HFF-Myc (cell line): ENCODE measurements at places on chromosomes 16 and 17.

GRCh38 chr17:68861602-68862001 is 93.6 kb downstream of the ABCA8 start:
- DNase-seq, result no peak

- DNase-seq, result peak; percentile 11
These were observed 185.4 kb downstream of the ABCC12 start for GRCh38 chr16:47970291-47970931.

DNA sequence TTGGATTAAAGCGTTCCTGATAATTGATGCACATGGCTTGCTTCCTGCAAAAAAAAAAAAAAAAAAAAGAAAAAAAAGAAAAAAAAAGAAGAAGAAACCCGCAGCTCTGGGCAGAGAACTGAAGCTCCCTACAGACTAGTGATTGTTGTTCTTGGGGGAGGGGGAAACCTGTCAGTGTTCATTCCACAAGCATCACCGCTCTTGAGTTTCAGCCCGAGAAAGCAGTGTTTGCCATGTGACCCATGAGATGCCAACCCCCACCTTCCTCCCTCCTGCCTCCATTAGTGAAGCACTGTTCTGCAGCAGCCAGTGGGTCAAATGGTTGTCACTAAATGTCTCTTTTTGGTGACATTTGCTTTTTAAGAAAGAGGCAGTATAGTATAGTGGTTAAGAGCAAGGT is 1.7 kb downstream of the USP43 start:
- DNase-seq, result no peak

DNA sequence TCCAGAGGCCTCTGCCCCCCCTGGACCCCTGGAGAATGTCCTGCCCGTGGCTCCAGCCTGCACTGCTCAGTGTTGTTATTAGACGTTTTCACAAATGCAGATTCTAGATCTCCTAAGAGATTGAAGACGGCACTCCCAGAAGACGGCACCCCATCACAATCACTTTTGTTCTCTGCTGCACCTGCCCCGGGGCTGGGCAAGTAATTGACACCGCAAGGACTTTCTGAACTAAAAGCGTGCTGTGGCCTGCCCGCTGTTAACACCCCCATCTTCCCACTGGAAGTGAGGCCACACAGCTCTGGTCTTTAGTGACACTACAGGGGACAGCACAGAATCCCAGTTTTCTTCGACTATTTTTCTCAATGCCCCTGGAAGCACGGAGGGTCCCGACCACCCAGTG is 256.9 kb downstream of the ENGASE start:
- no peak for DNase-seq

GRCh38 chr17:73681946-73682345 is 37.7 kb upstream of the SDK2 start:
- DNase-seq, result no peak

DNA sequence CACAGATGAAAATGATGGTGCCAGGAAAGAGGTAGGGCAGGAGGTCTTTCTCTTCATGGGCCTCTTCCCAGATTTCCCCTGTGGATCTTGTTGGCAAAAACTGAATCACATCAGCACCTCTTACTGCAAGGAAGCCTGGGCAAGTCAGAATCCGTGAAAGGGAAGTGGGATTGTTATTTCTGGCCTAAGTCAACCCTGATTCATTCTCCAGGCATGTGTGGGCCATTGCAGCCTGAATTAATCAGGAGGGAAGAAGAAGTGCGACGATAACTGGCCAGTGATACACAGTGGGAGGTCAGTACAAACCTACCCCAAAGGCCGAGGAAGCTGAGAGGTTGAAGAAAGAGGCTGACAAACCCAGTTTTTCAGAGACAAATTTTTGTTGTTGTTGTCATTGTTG is 17.9 kb upstream of the NSMCE1 start:
- peak; percentile 46 for DNase-seq

GRCh38 chr16:69724981-69725479 is 1.3 kb downstream of the NQO1 start:
- DNase-seq, result no peak

DNA sequence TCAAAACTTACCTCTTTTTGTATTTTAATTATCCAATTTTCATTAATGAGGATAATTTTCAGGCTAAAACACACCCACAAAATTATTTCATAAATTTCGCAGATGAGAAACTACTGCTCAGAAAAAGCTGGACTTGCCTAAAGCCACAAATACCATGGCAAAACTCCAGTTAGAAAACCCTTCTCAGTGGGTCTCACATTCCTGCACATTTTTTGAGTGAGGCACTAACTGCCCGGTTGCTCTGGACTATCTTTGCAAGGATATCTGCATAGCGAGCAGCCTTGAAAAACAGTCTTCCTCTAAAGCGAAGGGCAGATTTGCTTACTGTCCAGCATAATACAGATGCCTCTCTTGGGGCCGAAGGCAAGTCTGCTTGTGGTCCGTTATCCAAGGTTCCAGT is 9.8 kb downstream of the MPHOSPH6 start:
- no peak for DNase-seq

DNA sequence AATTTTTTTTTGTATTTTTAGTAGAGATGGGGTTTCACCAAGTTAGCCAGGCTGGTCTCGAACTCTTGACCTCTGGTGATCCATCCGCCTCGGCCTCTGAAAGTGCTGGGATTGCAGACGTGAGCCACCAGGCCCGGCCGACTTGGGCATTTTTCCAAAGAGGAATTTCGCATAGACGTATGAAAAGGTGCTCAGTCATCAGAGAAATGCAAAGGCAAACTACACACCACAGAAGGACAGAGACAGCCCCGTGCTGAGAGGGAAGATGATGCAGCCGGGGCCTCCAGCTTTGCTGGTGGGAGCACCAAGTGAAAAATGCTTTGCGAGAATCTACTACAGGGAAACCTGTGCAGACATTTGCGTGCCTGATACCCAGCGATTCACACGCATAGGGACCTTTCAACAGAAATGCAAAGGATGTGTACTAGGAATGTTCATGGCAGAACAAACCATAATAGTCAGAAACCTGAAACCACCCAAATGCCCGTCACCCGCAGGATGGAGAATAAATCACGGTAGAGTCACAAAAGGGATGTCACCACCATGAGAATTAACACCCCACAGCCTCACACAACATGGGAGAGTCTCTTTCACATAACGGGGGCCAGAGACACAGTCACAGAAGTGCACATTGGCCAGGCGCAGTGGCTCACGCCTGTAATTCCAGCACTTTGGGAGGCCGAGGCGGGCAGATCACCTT is 5.2 kb downstream of the RAB40B start:
- no peak for DNase-seq

- no peak for DNase-seq
These were observed 4.1 kb downstream of the IL4R start for GRCh38 chr16:27317738-27318391.

DNA sequence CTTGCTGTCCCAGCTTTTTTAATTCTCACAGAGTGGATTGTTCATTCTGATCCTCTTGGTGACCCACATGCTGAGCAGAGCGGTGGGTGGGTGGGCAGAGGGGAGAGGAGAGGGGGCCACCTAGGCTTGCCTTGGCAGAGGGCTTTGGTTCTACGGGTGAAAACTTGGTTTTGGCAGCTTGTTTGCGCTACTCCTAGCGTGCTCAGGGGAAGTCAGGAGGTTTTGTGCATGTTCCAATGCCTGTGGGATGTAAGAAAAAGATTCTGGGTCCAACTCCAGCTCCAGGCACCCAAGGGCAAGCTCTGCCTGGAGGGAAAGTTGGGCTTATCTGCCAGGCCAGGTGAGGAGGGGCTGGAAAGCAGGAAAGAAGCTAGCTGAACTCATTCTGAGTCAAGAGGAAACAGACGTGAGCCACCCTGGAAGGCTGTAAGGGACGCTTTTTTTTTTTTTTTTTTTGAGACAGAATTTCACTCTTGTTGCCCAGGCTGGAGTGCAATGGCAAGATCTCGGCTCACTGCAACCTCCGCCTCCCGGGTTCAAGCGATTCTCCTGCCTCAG is 169.1 kb downstream of the WSCD1 start:
- no peak for DNase-seq

- peak; percentile 32 for DNase-seq
These were observed 73.1 kb upstream of the TANC2 start for GRCh38 chr17:62892870-62893338.

GRCh38 chr16:57134982-57135381 is 42.6 kb downstream of the CPNE2 start:
- DNase-seq, result no peak

- no peak for DNase-seq
These were observed 1.2 kb upstream of the SECTM1 start for GRCh38 chr17:82334622-82335394.

DNA sequence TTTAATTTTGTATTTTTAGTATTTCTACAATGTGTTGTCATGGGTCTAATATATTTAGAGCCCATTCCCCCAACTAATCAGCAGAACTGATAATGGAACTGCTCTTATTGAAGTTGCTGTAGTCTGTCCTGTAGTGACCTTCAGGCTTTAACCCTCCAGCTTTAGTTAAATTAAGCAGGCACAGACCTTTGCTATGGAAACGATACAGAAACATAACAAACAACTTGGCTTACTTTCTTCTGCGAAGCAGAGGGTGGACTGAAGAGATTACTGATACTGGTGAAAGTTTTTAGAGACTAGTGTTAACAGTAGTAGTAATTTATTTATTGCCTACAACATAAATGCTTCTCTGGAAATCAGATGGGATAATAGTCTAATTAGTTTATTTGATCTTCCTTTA is 61.4 kb downstream of the NFATC3 start:
- peak; percentile 6 for DNase-seq

DNA sequence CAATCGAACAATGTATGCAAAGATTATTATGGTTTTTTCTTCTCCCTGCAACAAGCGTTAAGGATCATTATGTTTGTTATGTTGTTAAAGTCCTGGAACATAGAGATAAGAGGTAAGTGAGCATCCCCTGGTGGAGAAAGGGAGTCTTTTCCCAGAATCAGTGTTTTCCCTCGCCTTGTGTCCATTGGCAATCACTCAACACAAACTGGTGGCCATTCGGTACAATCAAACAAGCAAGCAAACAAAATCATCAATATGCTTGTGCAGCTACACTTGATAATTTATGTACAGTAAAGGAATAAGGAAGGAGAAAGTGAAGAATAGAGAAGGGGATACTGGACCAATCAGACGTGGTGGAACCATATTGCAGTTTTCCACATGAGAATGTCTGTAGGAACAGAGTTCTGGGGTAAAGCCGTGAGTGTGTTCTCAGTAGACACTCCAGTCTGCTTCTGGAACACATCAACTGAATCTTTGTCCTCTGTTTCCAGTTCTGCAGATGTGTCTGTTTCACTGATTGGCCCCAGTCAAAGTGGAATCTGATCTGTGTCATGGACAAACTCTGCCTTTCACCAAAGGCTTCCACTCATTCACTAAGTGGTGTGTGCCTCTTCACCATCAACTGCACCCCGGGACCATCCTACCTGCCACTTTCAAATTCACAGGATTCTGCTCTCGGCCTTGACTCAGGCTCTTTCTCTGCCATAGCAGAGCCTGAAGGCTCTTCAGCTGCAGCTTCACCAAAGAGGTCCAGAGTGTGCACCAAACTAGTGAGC is 169.5 kb downstream of the AHSP start:
- no peak for DNase-seq

DNA sequence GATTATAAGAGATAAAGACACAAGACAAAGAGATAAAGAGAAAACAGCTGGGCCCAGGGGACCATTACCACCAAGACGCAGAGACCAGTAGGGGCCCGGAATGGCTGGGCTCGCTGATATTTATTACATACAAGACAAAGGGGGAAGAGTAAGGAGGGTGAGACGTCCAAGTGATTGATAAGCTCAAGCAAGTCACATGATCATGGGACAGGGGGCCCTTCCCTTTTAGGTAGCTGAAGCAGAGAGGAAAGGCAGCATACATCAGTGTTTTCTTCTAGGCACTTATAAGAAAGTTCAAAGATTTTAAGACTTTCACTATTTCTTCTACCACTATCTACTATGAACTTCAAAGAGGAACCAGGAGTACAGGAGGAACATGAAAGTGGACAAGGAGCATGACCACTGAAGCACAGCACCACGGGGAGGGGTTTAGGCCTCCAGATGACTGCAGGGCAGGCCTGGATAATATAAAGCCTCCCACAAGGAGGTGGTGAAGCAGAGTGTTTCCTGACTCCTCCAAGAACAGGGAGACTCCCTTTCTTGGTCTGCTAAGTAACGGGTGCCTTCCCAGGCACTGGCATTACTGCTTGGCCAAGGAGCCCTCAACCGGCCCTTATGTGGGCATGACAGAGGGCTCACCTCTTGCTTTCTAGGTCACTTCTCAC is 63.9 kb upstream of the ARL4D start:
- DNase-seq, result no peak

GRCh38 chr17:38958756-38959155 is 8.4 kb downstream of the FBXO47 start:
- DNase-seq, result no peak

DNA sequence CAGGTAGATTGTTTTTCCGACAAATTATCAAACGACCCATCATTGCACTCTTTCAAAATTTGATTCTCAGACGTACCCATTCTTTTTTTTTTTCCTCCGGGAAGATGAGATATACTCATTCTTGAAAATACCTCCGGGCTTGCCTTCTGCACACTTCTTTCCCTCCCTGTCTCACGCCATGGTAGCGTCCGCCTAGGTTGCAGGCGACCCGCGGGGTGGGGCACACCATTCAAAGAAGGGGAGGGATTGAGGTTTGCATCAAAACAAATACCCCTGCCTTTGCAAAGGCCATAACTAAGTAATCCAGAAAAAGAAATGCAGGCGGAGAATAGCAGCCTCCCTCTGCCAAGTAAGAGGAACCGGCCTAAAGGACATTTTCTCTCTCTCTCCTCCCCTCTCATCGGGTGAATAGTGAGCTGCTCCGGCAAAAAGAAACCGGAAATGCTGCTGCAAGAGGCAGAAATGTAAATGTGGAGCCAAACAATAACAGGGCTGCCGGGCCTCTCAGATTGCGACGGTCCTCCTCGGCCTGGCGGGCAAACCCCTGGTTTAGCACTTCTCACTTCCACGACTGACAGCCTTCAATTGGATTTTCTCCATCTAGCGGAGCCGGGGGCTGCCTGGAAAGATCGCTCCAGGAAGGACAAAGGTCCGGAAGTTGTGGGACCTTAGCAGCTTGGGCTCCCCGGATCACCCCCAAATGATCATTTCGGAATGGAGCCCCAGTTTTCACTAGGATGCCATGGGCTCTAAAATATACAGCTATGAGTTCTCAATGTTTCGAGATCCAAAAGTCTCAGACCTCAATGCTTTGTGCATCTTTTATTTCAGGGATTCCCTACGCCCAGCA is 843 bp downstream of the TP53 start:
- DNase-seq, result peak; percentile 47

GRCh38 chr16:22945361-22945760 is 131.4 kb downstream of the HS3ST2 start:
- DNase-seq, result no peak

- DNase-seq, result no peak
These were observed 549.2 kb upstream of the CDH11 start for GRCh38 chr16:65671071-65671470.
